Heart left ventricle (tissue), 16 donors: ENCODE measurements at places on chromosomes 1 and 21. TPM values are rescaled to one million over a fixed set of nuclear protein-coding genes. Genes with fewer than 3 reads are reported as not detected.
A peak's percentile ranks its signal among the peaks of the same experiment; 100 is the strongest.

NES gene
- 189 TPM for total RNA-seq

ERVH48-1 gene
- total RNA-seq: not detected

DNA sequence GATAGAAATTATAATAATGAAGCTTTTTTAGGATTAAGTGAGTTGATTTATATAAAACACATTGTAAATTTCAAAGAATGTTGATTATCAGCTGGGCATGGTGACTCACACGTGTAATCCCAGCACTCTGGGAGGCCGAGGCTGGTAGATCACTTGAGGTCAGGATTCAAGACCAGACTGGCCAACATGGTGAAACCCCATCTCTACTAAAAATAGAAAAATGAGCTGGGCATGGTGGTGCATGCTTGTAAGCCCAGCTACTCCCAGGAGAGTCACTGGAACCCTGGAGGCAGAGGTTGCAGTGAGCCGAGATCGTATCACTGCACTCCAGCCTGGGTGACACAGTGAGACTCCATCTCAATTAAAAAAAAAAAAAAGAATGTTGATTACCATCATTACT, 18.4 kb downstream of the ADAMTS1 start:
- DNase-seq: peak; percentile 14

GRCh38 chr1:158353303-158354075, at the start of gene CD1E:
Gene CD1E, plus strand, starts transcription at chr1:158353894. Its CDS starts 95 bp downstream, at chr1:158353989.
- no peak for DNase-seq

FNDC10 gene
- total RNA-seq: 3.9 TPM
